ENCODE measurements at places on chromosomes 7 and 10.
A peak's percentile ranks its signal among the peaks of the same experiment; 100 is the strongest.

DNA sequence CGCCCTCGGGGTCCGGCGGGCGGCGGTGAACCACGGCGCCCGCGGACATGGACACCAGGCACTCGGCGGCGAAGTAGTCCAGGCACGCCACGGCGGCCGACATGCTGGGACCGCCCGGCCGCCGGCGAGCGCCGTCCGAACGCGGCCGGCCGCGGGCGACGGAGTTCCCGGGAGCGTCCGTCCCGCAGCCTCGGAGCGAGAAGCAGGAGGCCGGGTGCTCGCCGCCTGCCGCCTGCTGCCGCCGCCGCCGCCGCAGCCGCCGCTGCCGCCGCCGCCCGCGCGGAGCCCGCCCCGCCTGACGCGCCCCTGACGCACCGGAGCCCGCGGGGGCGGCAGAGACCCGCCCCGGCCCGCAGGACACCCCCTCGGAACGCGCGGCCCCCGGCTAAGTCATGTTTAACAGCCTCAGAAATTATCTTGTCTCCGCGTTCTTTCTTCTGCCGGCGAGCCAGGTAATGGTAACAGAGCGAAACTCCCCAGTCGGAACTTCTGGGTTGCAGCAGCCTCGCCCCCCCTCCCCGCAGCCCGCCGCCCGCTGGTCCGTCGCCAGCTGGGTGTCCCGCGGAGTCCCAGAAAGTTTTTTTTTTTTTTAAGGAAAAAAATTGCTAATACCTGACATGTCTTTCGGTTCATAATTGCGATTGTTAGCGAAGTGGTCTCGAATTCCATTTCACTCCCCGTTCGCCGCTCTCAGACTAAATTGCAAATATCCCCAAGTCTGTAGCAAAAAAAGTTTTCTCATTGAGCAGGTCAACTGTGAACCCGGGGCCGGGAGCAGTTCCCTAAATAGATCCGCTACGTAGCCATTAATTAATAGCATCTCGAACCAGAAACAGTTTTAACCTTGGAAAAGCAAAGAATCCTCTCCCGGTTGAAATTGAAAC, at the start of gene KLF14:
TSS of gene KLF14 (minus strand) at position 277 of the 884 bp plus-strand sequence. CDS start at position 103, 174 bp downstream.
- peak; percentile 58 for DNase-seq

GRCh38 chr10:88670497-88670896, 6.3 kb downstream of the LIPF start:
- DNase-seq: no peak

DNA sequence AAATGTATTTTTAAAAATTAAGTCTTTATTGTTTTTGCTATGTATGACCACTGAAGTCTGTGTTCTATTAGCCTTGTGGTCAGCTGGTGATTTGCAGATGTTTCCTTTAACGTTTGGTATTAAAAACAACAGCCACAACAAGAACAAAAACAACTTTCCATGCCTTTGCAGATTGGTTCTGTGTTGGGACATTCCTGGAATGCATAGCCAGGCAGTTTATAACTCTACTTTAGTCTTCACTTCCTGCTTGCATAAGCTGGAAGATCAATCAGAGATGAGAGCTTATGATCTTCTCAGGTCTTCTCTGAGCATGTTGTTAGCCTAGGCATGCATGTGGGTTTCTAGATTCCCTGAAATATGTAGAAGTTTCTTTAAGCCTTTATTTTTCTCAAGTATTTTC, 58.9 kb upstream of the SEMA3C start:
- DNase-seq: no peak

- DNase-seq: no peak
These were observed 27.1 kb upstream of the STOX1 start for GRCh38 chr10:68800211-68800610.

- no peak for DNase-seq
These were observed 157.5 kb upstream of the TNS3 start for GRCh38 chr7:47739301-47739875.

GRCh38 chr7:5450549-5451327, 27.1 kb upstream of the TNRC18 start:
- DNase-seq: no peak

- no peak for DNase-seq
These were observed 109.0 kb downstream of the EBF3 start for GRCh38 chr10:129854796-129855705.

DNA sequence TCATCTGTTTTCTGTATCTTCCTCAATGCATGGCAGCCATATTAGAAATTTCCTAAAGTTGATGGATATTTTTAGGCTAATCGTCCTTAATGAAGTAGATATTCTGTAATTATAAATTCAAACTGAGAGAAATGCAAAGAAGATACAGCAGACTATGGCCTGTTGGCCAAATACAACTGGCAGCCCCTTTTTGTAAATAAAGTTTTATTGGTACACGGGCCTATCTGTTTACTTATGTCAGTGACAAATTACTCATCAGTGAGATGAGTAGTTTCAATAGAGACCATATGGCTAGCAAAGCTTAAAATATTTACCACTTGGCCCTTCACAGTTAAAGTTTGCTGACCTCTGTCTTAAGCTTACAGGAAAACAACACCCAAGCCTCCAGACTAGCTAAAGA, 112.3 kb downstream of the HTR7 start:
- no peak for DNase-seq

GRCh38 chr7:145698526-145699262, 417.9 kb upstream of the CNTNAP2 start:
- DNase-seq: no peak

DNA sequence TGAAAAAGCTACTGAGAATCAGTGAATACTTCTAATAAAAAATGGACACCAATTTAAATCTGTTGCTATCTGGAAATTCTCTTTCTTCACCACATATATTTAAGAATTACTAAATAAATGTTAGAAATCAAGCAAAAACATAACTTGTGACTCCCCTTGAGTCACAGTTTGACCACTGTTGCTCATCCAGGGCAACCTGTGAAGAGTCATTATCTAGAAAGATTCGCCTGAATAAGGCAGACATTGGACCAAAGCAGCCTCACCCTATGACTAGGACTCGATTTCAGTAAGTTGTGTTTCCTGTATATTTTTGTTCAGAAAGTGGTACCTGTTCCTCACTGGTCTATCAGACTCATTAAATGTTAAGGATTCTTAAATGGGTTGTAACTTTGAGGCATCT, 572.4 kb downstream of the ATRNL1 start:
- DNase-seq: no peak

DNA sequence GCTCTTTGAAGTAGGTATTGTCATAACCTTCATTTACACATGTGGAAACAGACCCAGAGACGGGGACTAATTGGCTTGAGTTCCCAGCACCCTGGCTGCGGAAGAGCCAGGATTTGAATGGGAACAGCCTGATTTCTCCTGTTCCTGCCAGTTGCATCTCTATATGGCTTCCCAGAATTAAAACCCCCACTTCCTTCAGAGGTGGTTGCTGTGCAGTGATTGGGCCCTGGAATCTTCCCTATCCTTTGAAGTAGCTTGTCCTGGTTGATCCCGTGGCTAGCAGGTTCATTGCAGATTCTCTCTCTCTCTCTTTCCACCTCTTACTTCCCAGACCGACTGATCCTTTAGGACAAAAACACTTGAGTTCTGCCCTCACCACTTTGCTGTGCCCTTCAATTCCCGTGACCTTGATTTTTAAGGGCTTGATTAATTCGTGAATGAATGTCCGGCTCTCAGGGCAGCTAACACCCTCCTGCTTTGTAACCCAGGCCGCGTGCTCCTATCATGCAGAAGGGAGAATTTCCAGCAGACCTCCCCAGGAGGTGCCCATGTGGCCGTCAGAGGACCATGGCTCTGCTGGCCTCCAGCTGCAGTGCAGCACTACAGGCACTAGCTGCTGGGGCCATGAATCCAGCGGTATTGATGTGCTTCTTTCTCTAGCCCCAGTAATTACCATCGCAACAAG, 120.6 kb upstream of the AGK start:
- no peak for DNase-seq

- no peak for DNase-seq
These were observed 10.6 kb upstream of the CALU start for GRCh38 chr7:128728598-128728997.

- DNase-seq: no peak
These were observed 514 bp downstream of the RADIL start for GRCh38 chr7:4883033-4883371.

- DNase-seq: no peak
These were observed 66.0 kb upstream of the DOCK1 start for GRCh38 chr10:126839094-126839761.

GRCh38 chr10:9965341-9965740, 1052.3 kb upstream of the CELF2 start:
- no peak for DNase-seq

GRCh38 chr7:32519763-32520162, 24.5 kb downstream of the AVL9 start:
- DNase-seq: no peak

DNA sequence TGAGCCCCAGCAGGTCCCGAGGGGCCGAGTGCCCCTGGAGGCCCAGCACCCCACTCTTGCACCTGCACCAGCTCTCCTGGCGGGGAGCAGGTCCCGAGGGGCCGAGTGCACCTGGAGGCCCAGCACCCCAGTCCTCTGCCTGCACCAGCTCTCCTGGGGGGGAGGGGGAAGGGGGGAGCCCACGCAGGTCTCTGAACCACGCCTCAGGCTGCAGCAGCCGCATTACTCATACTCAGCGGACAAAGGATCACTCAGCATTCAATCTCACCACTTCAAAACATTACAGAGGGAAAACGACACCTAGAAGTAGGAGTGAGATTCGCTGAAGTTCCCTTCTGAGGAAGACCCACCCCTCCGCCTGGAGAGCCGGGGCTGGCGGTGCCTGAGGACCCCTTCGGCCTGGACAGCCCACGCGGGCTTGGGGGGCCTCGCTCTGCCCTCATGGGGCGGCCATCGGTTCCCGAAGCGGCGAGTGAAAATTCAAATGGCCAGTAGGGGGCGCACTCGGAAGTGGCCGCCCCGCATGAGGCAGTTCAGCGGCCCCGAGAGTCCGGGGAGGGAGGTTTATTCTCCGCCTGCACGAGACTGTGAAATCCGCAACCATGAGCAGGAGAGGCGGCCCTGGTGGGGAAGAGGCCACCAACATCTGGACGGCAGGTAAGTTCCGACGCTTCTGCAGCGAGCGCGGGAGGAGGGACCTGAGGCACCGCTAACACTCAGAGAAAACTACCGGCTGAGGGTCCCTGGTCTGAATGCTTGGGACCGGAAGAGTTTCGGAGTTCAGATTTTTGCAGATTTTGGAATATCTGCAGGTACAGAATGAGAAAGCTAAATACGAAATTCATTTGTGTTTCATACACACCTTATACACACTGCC, 1.1 kb upstream of the GPER1 start:
- peak; percentile 98 for DNase-seq

- no peak for DNase-seq
These were observed 127.9 kb downstream of the ARID5B start for GRCh38 chr10:62029401-62029800.

GRCh38 chr10:82492647-82493046, 617.7 kb downstream of the NRG3 start:
- DNase-seq: no peak

GRCh38 chr7:26423436-26423835, 131.8 kb downstream of the SNX10 start:
- no peak for DNase-seq

DNA sequence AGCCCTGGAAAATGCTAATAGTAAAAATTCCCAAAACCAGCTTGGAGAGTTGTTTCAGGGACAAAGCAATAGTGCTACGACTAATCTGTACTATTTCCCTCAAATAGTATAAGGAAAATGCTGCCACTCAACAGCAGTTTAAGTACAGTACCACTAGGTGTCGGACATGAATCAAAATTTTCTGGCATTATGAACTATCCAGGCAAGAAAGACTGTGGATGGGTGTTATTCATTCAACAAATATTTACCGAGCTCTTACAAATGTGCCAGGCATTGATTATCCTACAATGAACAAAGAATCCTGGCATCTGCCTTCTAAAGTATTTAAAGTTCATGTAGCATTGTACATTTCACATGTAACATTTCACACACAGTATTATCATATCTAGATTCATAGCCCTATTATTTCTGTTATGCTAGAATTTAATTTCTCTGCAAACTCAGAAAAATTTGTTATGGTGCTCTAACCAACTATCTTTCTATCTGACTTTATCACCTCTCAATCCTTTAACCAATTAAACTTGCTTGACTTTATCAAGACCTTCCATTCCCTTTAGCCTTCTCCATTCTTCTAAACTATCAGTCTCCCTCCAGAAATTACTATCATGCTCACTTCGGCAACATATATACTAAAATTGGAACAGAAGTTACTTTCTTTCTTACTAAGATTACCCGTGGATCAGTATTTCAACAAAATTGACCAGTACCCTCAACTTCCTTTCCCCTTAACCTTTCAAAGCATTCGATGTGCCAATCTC, 80.6 kb downstream of the ARHGAP21 start:
- no peak for DNase-seq

DNA sequence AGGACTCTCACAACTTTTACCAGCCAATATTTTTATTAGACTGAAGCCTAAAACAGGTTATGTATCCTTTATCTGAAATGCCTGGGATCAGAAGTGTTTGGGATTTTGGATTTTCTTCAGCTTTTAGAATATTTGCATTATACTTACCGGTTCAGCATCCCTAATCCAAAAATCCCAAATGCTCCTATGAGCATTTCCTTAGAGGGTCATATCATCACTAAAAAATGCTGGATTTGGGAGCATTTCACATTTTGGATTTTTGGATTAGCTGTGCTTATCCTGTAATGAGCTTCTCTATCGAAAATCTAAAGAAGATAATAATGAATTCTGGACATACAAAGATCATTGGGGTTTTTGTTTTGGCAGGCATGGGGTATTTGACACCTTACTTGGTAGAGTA, 53.0 kb downstream of the RALA start:
- DNase-seq: no peak

DNA sequence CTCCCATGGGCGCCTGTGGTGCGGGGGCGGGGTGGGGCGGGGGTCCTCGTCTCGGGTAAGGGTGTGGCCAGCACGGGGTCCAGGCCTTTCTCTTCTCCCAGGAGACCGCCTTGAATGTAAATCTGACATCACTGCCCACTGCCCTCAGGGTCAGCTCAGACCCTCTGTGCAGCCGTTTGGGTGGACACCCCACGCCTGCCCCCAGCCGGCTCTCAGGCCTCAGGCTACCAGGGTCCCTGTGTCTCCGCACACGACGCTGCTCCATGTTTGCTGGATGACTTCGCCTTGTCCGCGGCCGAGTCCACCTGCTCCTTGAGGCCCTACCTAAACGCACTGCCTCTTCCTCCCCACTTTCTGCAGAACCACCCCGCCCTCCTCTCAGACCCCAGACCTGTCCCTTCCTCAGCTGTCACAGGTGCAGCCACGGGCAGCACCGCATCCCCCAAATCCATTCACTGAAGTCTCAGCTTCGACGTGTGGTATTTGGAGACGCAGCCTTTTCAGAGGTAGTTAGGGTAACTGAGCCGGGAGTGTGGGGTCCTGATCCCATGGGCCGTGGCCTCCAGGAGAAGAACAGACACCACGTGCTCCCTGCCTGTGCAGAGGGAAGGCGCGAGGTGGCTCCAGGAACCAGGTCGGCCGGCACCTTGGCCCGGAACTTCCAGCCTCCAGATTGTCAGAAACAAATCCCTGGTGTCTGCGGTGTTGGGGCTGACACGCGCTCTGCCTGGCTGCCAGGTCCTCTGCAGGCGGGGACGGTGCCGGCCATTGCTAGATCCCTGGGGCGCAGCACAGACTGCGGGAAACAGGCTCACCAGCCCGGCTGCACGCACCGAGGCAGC, 97.4 kb upstream of the DIP2C start:
- DNase-seq: no peak
